NCI-H446 (cell line): ENCODE measurements at places on chromosomes 6 and 20.

GRCh38 chr6:170045563-170045960, 245.3 kb downstream of the DLL1 start:
- no peak for DNase-seq

DNA sequence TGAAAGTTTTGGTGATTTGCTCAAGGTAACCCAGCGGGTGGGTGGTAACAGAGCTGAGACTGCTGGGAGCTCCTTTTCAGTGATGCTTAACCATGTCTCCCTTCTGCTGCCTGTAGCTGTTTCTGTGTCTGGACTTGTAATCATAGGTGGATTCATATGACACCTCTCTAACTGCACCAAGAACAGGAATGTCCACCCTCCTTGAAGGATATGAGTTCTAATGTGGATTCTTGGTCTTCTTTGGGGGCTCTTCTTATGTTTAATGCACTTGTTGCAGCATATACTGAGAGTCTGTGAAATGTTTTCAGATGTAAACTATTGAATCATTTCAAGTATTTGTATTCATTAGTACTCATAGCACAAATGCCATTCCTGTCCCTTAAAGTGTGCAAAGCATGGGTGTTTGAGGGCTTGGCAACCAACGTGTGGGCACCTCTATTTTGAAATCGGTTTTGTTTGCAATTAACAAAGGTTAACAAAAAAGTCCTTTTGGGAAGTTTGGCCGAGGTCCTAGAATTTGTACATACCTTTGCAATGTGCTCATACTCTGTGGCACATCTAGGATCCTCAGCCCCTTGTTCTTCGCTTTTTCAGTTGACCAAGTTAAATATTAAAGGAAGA, 138.0 kb downstream of the SOX4 start:
- no peak for DNase-seq

- no peak for DNase-seq
Measured at GRCh38 chr6:102051720-102052119, 658.2 kb downstream of the GRIK2 start.

DNA sequence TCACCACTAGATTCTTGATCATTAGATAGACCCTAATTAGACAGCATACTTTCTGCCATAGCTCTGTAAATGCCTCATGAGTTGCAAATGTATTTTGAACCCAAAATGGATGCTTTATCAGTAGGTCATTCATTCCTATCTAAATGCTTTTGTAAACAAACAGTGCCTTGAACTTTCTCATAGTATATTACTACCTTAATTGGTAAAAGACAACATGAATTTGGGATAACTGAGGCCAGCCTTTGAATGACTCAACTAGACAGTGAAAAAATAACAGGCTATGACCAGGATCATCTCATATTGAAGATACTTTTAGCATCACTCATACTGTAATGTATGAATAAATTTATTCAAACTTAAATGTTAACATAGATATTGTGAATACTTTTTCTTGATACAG, 37.0 kb upstream of the PRL start:
- DNase-seq = no peak

- no peak for DNase-seq
Measured at GRCh38 chr20:54144847-54145414, 28.9 kb downstream of the CYP24A1 start.

DNA sequence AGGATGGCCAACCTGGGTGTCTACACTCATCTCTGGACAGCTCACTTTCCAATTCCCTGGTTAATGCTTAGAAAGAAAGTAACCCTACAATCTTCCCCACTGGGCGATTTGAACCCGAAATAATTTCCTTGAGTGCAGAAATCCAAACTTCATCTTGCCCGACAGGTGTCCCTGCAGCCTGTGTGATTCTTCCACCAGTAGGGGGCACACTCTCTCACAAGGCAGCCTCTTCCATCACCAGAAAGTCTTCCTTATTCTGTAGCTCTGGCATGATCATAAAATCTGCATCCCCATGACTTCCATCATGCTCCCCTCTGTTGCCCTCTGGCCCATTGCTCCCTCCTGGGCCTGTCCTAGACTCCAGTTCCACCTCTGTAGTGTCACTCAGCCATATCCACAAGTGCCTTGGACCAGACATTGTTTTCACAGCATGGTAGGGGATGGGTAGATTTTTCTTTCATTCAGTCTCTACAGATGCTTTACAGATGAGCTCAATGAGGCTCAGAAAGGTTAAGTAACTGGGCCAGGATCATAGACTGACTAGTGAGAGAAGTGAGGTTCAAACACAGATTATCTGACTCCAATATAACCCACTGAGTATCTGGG, 170.4 kb upstream of the SPTLC3 start:
- DNase-seq = no peak

GRCh38 chr6:22476811-22477390, 92.5 kb upstream of the HDGFL1 start:
- DNase-seq = no peak

DNA sequence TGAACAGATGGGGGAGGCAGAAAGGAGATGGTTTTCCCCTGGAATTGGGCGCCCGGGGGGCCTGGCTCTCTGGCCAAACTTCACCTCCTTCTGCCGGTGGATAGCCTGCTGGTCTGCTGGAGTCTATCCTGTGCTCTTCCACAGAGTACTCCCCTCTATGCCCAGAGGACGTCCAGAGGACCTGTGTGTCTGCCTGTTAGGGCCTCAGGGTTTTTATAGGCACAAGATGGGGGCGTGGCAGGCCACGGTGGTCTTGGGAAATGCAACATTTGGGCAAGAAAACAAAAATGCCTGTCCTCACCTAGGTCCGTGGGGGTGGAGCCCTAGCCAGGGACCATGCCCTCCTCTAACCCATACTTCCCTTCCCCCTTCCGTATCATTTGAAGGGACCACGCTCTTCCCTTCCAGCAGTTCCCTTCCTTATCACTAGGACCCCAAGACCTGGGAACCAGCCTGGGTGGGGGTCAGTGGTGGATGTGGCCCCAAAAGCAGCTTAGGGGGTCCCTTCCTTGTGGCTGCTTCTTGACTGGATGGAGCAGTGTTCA, 53.6 kb upstream of the ZNF337 start:
- DNase-seq = no peak

GRCh38 chr6:113281431-113281830, 575.7 kb upstream of the MARCKS start:
- DNase-seq = no peak

DNA sequence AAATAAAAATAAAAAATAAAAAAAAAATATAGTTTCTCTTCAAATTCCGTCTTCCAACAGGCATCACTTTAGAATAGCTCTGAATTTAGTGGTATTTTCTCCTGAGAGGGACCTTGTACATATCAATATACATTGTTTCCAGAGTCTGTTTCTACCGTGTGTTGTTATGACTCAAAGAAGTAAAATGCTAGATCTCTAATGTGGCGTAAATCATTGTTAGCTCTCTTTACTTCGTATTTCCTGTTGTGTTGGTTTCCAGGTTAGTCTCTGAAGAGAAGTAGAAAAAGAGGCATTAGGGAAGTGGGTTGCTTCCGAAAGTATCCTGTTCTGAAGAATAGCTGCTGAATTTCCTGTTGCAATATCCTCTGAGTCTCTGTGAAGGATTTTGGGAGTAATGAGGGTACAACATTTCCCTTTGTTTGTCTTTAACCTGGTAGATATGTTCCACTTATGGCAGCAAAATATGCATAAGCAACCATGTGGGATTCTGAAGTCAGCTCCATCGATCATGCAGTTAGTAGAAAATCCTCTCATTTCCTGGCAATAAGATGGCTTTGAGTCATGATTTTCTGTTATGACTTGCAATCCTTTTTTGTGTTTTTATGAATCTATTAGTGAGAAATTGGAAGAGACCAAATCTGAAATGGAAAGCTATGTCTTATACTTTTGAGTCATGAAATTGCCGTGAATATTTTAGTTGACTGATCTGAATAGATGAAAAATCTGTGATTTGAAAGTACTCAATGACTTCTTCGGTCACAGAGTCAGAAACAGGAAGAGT, 42.0 kb upstream of the MCHR2 start:
- no peak for DNase-seq
